Activated B cell treated with CpG ODN at 0.5 μM for 24 hours (primary cell): ENCODE measurements at places on chromosomes 12 and 14.

- no peak for DNase-seq
Measured at GRCh38 chr14:45145214-45145613, 9.5 kb downstream of the FANCM start.

DNA sequence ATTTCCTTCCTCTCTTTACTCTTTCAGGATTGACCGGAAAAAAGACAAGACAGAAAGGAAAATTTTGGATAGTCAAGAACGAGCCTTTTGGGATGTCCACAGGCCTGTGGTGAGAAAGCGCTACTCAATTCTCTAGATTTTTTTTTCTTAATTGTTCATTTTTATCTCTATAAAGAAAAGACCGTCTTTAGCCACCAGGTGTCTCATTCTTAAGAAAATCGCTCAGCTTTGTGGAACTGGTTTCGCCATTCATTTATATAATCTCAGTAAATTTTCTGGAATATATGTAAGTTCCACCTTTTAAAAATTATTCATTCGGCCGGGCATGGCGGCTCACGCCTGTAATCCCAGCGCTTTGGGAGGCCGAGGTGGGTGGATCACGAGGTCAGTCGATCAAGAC lies 421.1 kb downstream of the DPF3 start:
- DNase-seq, result no peak

GRCh38 chr14:102229071-102229738 lies 75.8 kb downstream of the MOK start:
- DNase-seq, result no peak

GRCh38 chr12:4874671-4875070 lies 35.0 kb upstream of the KCNA1 start:
- no peak for DNase-seq

GRCh38 chr14:99562856-99563748 lies 40.9 kb downstream of the CCDC85C start:
- no peak for DNase-seq

DNA sequence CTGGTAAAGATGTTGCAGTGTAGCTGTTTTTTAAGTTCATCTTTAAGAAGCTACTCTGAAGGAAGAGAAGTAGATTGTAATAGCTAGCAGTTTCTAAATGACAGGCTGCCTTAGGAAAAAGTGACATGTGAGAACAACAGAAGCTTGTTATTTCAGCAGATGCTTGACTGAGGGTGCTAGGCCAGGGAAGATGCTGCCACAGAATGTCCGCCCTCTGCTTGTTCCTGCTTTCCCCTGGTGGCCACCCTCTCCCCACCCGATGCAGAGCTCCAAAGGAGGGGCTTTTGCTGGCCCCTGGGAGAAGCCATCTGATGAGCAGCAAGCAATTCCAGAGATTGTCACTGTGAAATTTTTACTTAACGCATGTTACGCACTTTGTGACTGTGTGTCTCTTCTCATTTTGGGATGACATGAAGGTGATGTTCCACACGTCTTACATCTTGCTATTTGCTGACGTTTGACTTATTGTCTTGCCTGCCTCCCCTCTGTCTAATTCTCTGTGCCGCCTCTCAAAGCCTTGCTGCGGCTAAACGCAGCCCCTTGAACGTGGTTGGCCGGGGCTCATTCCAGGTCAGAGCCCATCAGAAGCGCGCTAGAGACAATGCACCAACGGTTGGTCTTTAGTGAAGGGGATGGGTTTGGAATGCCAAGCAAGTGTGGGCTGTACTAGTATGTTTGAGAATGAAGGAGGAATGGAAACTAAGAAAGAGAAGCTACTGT lies 44.8 kb downstream of the WDR20 start:
- no peak for DNase-seq

GRCh38 chr14:100286484-100287191 lies 19.6 kb downstream of the SLC25A29 start:
- no peak for DNase-seq

GRCh38 chr14:80498533-80498932 lies 287.2 kb upstream of the DIO2 start:
- no peak for DNase-seq

DNA sequence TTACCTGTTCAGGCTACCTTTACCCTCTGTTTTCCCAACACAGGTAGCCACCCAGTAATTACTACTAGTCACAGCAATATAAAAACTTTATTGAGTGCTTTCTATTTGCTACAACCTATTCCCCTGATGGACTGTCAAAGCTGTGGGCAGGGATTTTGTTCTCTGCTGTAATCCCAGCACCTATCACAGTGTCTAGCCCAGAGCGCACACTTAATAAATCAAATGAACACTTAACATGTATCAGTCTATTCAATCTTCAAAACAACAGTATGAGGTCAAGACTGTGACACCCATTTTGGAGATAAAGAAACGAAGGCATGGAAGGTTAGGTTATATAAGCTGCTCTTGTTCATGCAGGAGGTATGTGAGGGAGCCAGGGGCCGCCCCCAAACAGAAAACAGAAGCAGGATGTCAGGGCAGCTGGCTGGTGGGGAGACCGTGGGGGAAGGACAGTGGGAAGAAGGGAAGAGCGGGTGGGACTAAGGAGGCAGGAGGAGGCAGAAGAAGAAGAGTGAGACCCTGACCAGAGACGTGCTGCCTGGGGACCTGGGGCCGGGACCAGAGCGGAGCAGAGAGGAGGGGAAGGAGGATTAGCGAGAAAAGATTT lies 1.7 kb downstream of the TNFRSF1A start:
- no peak for DNase-seq

DNA sequence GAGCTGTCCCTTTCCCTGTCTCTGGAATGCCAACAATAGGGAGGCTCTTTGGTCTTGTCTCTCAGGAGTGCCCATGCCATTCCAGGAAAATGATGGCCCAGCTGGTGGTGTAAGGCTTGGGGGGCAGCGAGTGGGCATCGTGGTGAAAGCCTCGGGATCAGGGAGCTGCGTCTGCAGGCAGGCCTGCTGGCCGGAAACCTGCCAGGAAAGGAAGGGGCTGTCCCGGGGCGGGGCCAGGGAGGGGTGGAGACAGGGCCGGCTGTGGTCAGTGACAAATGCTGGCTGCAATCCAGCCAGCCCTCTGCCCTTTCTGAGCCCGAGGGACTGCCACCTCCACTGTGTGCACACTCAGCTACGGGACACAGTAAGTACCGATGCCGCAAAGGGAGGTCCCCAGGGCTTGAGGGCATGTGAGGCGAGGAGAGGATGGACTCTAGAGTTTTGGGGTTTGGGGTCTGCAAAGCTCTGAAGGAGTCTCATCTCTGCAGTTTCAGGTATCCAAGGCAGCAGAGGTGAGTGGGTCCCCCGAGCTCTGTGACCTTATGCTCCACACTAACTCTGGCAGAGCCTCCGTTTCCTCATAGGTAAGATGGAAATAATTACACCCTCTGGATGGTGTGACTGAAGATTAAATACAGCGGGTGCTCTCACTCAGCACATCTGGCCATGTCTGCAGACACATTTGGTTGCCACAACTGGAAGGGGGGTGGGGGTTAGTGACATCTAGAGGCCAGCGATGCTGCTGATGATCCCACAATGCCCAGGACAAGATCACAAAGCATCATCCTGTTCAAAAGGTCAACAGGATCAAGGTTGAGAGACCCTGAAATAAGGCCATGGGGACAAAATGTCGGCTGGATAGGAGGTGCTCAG lies at the start of gene SERPINA5:
SERPINA5 (plus strand) TSS at position 300 of the 873 bp plus-strand sequence. CDS start 5,937 bp downstream, outside the sequence.
- no peak for DNase-seq

DNA sequence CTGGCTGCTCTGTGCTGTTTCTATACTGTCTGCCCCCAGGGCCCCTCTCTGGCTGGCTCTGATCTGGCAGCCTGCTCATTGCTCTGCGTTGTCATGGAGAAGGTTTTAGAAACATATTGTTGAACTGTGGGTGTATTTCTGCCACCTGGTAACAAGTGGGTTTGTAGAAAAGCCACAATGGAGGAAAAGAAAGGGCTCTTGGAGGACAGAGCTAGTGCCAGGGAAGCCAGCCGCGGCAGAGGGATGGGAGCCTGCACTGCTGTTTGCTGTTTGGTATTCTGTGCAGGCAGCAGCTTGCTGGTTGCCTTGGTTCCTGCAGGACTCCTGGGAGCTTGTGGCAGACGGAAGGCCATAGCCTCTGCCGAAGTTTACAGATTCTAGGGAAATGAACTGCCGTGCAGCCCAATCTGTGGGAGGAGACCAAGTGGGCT lies 15.1 kb downstream of the CCDC177 start:
- no peak for DNase-seq
